ENCODE measurements at places on chromosomes 2 and 18. TPM values are rescaled to one million over a fixed set of nuclear protein-coding genes. Genes with fewer than 3 reads are reported as not detected.

GRCh38 chr2:142865924-142866323, 11.5 kb upstream of the KYNU start:
- no peak for DNase-seq

DNA sequence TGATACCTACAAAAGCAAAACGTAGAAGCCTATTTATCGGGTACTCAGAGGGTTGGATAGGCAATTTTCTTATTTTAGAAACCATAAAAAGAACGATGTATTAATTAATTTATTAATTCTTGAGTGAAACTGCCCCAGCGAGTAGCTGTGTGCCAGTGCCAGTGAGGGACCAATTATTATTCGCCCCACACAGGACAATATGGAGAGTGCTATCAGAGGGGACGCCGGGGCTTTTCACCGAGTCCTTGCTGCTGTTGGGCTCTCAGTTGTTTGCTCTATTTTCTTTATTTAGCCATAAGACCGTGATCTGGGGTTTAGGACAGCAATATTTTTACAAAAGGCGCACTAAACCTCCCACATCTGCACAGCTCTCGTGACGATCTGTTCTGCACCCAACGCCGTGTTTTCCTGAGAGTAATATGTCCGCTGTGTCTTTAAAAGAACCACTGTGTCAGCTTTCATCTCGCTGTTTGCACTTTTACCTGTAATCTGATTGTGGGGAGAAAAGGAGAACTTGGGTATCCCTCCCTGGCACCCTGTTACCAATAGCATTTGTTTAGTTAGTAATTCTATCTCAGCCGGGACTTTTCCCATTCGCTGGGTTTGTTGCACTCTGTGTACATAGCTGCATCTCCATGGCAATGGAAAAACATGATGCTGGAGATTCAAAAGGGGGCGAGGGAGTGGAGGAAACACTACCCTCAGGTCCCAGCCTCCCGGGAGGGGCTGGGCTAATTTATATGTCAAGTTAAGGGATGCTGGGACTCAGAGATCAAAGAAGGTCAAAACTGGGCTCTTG, 30.1 kb upstream of the ZNF516 start:
- no peak for DNase-seq

UGT1A3 gene
- not detected for total RNA-seq

DNA sequence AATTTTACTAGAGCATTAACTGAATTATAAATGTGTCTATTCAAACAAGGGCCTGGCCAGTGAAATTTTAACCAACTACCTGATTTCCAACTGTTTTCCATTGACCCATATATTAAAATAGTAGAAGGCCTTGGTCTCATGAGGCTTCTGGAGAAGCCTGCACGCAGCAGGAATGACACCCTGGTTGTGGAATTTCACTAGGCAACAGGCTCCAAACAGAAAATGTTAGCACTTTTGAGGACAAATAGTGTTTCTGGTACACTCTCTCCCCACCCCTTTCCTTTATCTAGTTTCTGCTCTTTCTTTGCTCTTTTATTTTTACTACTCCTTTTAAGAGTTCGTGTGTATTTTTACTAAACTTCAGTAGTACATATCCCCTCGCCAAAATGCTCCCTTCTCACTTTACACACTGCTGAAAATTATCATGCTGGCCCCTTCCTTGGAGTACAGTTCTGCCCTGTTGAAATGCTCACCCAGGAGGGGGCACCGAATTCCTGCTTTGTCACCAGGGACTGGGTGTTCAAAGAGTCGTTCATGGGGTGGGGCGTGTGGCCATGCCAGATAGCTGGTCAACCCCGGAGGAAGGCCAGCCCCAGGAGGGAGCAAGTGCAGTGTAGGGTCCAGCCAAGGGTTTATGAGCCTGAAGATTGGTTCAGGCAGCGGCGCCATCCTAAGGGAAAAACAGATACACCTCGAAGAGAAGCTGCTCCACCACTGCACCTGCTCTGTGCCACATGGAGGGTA, 22.1 kb upstream of the COL6A3 start:
- DNase-seq: peak; percentile 87

Measured in ascending aorta (tissue), 2 donors.